COR-L47 (cell line): ENCODE measurements at places on chromosomes 3 and 15.

- DNase-seq, result no peak
Measured at GRCh38 chr15:80106051-80106450, 46.6 kb downstream of the ZFAND6 start.

GRCh38 chr3:116569611-116570010 is 124.3 kb upstream of the LSAMP start:
- DNase-seq, result no peak

DNA sequence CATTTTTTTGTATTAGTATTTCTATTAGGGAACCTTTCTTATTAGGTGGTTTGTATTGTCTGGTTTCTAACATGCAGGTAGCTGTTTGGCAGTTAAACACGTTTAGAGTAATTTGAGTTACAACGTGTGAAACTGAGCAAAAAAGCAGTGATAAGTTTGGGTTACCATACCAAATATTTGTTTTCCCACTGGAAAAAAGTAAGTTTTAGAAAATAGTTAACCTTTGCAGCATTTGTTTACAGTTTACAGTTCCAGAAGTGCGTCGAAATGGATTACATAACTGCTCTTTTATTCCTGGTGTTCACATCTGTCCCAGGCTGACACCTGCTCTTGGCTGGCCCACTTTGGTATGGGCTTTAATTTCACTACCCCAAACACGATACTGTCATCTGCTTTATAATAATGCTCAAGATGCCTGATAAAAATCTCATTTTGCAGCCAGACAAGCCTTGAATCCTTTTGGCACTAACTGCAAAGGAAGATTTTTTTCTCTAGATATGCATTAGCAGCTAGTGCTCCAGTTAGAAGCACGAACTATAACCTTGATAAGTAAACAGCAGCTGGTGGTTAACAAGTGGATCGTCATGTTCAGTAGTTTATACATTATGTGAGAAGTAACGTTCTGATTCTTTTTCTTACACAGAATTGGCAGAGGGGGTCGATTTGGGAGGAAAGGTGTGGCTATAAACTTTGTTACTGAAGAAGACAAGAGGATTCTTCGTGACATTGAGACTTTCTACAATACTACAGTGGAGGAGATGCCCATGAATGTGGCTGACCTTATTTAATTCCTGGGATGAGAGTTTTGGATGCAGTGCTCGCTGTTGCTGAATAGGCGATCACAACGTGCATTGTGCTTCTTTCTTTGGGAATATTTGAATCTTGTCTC is 5.3 kb downstream of the EIF4A2 start:
- no peak for DNase-seq

- DNase-seq, result no peak
Measured at GRCh38 chr3:101870138-101870537, 20.8 kb downstream of the NFKBIZ start.

- DNase-seq, result no peak
Measured at GRCh38 chr15:41928637-41929620, 35.1 kb upstream of the SPTBN5 start.

DNA sequence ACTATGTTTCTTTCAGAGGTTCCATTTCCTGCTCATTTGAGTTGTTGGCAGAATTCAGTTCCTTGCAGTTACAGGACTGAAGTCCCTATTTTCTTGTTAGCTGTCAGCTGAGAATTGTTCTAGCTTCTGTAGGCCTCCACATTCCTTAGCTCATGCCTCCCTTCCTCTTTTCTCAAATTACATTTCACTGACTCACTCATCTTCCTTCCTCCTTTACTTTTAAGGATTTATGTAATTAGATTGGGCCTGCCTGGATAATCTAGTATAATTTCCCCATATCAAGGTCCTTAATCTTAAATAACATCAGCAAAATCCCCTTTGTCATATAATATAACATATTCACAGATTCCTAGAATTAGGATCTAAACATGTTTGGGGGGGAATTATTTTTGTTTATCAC is 40.6 kb upstream of the RBMS3 start:
- DNase-seq, result no peak
